ENCODE measurements at places on chromosomes 1 and 21.

DNA sequence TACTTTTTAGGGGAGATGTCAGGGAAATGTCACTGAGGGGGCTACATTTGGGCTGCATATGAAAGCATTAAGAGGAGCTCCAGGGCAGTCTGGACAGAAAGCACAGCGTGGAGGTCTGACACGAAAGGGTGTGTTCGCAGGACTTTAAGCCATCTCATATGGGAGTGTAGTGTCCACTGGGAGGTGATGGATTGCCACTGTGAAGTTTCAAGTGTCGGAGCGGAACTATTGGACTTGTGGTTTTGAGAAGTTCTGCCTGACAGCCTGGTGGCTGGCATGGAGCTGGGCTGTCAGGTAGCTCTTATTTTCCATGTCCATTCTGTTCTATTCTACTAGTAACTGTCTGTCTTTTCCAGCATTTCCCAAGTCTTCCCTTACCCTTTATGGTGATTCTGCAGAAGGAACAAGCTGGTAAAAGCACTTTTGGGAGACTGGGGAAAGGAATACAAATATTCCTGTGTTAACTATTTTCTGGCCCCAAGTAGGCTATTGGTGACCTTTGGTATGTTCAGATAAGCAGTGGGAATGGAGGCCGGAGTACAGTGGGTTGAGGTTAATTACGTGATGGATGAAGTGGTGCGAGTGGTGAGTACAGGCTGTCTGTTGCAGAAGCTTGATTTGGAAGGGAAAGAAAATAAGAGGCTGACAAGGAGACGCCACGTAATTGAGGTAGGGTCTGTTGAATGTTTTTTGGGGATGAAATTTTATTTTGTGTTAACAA is 19.3 kb downstream of the B3GALT5 start:
- no peak for DNase-seq

DNA sequence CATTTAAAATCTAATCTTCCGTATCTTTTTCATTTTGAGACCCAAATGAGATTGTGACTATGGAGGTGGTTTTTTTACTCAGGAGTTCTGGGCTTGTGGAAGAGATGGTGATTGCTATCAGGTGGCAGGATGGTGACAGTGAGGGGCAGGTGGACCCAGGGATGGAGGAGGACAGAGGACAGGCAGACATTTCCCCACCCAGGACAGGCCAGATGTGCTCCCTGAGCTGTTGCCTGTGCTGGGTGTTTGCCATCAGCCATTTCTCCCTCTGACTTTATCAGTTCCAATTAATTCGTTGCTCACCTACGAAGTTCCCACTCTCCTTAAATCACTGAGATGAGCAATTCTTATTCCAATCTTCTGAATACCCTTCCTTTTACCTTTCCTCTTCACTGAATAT is 26.5 kb downstream of the C1orf116 start:
- DNase-seq: no peak

DNA sequence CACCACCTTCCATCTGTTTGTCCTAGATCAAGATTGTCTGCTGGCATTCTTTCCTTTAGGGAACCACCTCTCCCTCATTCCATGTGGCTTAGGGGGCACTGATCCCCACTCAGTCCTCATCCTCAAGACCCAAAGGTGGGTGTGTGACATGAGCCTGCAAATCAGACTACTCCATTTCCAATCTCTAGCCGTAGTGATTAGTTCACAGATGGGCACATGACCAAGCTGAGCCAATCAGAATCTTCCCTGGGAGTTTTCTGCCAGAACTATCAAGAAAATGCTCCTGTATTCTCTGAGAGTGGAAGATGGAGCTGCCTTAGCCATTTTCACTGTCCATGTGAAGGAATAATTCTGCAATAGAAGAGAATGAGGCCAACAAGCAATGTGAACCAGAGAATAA is 19.3 kb upstream of the PTPRF start:
- DNase-seq: no peak

DNA sequence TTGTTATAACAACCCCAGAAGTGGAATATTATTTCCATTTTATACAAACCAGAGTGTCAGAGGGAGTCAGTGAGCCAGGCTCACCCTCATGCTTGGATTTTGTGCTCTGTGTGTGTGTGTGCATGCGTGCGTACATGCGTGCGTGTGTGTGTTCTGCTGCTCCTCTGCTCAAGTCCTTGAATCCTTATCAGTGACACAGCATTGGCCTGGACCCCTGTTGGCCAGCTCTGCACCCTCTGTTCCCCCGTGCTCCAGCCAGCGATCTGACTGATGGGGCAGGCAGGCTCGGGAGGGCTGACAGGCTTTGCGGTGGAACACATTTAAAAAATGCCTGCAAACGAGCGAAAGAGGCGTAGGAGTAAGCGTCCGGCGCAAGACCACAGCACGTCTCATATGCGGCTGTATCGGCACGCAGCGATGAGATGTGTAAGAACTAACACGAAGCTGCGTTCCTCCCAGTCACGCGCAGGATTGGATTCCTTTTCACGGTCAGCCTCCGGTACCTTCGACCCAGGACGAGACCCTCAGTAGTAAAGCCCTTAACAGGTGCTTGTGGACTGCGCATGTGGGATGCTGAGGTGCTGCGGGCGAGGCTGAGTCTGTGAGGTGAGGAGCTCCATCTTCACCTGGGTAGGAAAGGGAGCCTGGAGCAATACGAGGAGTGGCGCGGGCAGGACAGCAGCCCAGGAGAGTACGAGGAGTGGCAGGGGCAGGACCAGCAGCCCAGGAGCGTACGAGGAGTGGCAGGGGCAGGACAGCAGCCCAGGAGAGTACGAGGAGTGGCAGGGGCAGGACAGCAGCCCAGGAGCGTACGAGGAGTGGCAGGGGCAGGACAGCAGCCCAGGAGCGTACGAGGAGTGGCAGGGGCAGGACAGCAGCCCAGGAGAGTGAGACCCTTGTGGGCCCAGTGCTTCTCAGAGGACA is 130.9 kb downstream of the GALNT2 start:
- no peak for DNase-seq

- no peak for DNase-seq
Measured at GRCh38 chr1:119084798-119085197, 55.7 kb downstream of the WARS2 start.

DNA sequence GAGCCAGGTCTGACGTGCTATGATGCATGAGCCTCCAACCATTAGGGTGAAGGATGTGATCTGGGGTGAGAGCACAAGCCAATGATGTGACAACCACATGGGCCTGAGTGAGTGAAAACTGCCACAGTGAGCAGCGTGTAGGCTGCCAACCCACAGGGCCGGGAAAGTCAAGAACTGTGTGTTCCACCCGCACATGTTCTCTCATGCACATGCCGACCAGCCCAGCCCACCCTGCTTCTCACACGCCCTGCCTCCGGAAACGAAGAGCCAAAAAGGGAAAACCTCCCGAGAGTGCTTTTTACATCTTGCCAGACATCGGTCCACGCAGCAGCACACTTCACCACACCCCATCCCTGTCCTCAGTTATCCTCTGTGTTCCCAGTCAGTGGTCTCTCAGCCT is 197.0 kb downstream of the CACNA1E start:
- no peak for DNase-seq

DNA sequence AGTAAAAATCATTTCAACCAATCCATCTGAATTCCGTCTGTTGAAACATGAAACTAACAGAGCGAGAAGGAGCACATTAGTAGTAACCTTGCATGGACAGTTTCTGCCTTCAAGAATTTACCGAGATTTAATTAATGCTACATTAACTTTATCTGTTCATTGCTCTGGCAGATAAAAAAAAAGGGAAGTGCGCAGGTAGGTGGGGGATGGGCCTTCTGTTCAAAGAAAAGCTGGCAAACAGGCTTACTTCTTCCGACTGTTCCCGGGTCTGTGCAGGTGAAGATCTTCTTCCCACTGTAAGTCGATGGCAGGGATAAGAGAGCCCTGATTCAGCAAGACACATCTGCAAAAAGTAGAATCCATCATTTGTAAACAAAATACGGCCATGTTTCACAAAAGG is 172.6 kb upstream of the DMRTA2 start:
- no peak for DNase-seq

DNA sequence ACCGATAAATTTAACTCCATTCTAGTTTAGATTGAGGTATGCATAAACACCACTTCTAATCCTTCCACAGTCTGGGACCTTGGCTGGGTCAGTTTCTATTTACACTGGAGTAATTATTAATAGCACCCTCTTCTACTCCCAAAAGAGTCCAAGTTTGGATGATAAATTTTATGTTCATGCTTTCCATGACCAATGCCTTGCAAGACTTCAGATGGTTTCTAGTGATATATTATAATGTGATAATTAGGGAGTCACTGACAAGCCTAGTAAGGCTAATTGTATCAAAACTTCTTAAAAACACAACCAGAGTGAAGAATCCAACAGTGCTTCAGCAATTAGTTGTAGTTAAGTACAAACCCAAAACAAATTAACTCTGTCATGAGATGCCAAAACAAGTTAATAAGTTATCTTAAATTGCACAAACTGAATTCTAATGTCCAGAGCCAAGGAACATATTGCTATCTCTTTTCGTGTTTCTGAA is 489.6 kb downstream of the TTLL7 start:
- DNase-seq: no peak

GRCh38 chr1:77534456-77534855 is 148.0 kb downstream of the ZZZ3 start:
- DNase-seq: no peak

DNA sequence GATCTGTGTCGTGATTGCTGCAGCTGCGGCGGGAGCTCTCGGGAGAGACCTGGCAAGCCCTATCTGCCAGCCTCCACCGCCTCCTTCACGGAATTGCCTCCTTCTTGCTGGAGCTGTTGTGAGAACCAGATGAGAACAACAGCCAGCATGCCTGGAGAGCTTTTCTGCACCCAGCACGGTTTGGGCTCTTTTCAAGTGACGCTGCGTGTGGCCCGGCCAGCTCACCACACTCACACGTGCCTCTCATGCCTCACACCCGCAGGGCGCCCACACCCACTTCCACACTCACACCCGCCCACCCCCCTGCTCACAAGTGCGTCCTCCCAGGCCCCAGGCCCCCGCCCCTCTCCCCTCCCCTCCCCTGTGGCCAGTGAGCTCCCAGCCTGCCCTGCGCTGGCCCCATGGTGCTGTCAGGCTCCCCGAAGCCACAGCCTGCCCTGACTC is 135.7 kb upstream of the RUNX3 start:
- peak; percentile 21 for DNase-seq

DNA sequence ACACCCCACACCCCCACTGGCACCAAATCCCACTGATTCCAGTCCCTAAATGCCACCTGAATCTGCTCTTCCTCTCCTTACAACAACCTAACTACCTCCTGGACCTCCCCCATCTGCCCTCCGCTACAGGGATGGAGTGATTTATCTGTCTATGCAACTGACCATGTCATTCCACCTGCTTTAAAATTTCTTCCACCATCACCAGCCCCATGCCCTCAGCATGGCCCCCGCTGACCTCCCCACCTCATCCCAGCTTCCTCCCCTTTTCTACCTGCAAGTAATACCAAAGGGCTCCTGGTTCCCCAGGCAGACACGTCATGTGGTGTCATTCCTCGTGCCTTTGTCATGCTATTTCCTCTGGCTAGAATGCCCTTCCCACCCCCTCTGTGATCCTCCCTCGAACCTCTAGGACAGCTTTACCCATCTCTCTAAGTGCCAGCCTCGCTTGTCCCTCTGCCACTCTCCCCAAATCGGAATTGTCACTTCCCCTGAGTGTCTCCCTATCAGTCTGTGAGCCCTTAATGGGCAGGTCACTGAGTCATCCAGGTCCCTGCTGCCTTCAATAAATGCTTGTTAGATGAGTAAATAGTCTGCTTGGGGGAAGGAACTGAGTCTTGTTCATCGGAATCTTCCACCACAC is 3.7 kb downstream of the GJB4 start:
- DNase-seq: no peak

DNA sequence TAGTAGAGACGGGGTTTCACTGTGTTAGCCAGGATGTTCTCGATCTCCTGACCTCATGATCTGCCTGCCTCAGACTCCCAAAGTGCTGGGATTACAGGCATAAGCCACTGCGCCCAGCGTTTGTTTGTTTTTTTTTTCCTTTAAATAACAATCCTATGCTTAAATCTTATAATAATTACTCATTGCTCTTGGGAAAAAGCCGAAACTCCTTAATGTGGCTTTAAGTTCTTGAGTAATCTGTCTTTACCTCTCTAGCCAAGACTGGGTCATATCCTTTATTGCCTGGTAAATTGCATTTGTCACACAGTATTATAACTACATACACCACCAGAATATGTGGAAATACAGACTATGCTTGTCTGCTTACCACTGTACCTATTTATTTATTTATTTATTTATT is 97.1 kb downstream of the MACF1 start:
- no peak for DNase-seq

- no peak for DNase-seq
Measured at GRCh38 chr21:39666681-39667315, 54.1 kb downstream of the B3GALT5 start.

GRCh38 chr1:228848406-228848805 is 113.1 kb downstream of the RHOU start:
- DNase-seq: no peak

DNA sequence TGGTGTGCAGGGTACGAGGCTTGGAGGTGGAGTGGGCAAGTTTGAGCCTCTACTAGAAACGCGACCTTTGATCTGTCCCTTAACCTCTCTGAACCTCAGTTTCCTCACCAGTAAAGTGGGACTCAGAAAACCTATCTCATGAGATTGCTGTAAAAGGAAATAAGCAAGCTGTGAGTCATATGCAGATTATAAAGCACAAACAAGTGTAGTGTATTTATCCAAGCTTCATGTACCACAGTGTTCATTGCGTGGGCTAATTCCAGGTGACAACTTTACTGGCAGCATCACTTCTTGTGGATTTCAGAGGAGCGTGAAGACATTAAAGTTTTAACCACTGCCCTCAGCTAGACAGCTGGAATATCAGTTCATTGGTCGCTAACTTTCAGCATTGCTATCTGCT is 44.4 kb downstream of the ZNF697 start:
- no peak for DNase-seq

- DNase-seq: no peak
Measured at GRCh38 chr1:177448652-177449357, 278.0 kb downstream of the BRINP2 start.

DNA sequence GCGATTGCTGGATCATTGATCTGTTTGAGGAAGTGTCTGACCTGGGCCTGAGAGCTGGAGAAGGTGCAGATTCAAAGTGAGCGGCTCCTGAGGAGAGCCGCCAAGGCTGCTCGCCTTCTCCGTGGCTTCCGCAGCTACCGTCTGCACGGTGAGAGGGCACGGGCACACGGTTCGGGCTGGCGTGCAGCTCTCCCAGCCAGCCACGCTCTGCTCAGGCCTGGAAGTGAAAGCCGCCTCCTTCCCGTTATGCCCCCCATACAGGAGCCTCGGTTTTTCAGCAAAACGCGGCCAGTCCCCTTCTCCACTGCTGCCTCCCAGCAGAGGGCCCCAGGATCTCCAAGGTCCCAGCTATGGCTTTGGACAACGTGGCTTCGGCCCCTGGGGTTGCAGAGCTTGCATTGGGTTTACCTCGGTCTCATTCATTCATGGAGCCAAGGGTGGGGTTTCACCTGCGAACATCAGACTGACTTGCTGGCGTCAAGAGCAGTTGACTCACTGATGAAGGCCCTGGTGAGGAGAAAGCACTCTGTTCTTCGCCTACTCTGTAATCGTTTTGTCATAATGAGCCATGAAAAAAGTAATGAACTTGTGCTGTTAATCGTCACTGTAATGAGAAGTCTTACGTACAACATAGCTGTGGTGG is 24.4 kb upstream of the PDXK start:
- no peak for DNase-seq

- DNase-seq: no peak
Measured at GRCh38 chr1:101039245-101039644, 13.7 kb upstream of the DPH5 start.

- no peak for DNase-seq
Measured at GRCh38 chr1:190540366-190540765, 62.7 kb upstream of the BRINP3 start.

- no peak for DNase-seq
Measured at GRCh38 chr1:227808566-227808965, 6.9 kb upstream of the PRSS38 start.

- DNase-seq: no peak
Measured at GRCh38 chr21:33169359-33169758, 60.4 kb upstream of the IFNAR2 start.

Measured in activated CD8-positive, alpha-beta memory T cell treated with anti-CD3 and anti-CD28 coated beads for 1 hour (primary cell).